Suppressor macrophage (primary cell): ENCODE measurements at places on chromosomes 2 and 18.

- no peak for DNase-seq
These were observed 468.2 kb upstream of the TNP1 start for GRCh38 chr2:217327953-217328621.

DNA sequence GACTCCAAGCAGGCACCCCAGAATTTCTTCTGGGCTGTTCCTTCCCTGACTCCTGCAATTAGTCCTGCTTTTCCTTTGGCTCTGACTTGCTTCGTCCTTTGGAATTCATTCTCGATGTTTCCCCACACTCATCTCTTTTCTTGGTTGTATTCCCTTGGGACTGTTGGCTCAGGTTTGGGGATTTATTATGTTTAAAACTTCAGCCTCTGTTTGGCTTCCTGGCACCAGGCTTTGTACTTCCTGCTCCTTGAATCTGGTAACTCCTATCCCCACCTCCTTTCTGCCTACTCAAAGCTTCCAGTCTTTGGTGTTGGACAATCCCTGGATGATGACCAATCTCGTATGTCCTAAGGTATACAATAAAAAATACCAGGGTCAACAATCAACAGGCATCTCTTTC lies 1.8 kb upstream of the KCNE4 start:
- DNase-seq = no peak

DNA sequence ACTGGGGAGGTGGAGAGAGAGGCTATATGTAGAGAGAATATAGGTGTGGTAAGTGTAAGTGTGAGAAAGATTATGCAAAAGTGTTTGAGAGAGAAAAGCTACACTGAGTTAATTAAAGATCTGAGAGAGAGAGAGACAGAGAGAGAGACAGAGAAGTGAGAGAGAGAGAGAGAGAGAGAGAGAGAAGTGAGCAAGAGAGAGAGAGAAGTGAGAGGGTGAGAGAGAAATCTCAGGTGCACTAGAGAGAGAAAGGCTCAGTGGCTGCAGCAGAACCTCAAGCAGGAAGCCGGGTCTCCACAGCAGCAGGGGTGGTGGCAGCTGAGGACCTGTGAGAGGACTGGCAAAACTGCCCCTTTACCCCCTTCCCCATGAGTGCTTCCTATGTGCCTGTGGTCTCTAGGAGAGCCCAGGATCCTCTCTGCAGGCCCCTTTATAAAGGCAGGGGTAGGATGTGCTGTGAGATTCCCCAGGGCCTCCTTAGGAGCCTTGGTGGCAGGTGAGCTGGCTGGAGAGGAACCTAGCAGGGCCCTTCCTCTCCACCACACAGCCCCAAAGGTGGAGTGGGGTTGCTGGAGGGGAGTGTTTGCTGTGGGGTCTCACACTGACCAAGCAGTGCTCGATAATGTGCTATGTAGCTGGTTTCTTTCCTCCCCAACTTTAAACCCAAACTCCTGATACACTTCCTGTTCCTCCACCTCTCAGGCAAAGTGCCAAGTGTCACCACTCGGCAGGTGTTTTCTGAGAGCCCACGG lies 52.6 kb downstream of the SLC4A5 start:
- no peak for DNase-seq

DNA sequence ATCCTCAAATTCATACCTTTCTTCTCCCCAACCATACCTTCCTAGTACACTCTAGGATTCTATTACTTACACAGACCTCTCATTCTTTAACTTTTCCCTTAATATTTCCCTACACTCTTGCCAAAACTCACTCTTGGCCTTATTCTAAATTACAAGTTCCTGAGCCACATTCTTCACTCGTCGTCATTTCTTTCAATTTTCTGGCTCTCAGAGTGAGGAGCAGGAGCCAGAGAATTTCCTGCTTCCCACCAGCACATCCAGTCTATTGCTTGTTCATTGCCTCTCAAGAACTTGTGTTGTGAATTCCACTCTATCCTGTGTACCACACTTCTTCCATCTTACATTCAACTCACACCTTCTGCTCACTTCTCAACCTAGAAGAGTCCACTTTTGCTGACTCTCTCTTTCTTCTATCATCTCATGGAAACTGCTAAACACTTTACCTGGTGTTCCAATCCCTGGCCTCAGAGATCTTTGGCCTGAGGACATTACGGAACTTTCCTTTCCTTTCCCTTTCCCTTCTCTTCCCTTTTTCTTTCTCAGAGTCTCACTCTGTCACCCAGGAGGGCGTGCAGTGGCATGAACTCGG lies 171.6 kb downstream of the PLCL1 start:
- DNase-seq = no peak

DNA sequence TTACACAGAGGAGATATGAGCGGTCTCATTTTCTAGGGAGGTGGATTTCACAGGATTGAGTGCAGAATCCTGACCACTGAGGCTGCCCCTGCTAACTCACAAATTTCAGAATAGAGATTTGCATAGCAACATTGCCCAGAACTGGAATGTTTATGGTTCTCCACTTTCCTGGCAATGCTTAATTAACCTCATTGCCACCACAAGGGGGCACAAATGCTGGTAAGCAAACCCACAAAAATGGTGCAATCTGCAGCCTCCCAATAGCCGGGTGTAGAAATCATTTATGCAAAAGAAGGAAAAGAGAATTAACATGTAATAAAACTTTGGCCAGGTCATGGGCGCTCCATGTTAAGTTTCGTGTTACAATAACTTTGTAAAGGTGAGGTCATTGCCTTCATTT lies 112.4 kb downstream of the CYRIA start:
- peak; percentile 72 for DNase-seq

DNA sequence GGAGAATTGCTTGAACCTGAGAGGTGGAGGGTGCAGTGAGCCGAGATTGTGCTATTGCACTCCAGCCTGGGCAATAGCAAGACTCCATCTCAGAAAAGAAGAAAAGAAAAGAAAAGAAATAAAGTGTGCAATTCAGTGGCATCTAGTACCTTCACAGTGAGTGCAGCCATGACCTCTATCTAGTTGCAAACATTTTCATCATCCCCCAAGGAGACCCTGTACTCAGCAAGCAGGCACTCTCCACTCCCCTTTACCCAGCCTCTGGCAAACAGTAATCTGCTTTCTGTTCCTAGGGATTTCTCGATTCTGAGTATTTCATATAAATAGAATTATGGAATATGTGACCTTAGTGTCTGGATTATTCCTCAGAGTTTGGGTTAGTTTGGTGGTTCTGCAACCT lies 130.4 kb upstream of the ARL4C start:
- no peak for DNase-seq
